Large intestine (tissue), 12 donors: ENCODE measurements at places on chromosomes 7 and 10. TPM values are rescaled to one million over a fixed set of nuclear protein-coding genes. Genes with fewer than 3 reads are reported as not detected.

- no peaks in the 10 kb centered on the region for H3K4me1 ChIP-seq
- H3K36me3 ChIP-seq, result peaks cover 84% of the 10 kb centered on the region
- no peak overlapping the region for H3K4me3 ChIP-seq
- no peak for DNase-seq
- no peak overlapping the region for H3K27ac ChIP-seq
These were observed 24.1 kb upstream of the BTBD16 start for GRCh38 chr10:122246830-122247520.

DNA sequence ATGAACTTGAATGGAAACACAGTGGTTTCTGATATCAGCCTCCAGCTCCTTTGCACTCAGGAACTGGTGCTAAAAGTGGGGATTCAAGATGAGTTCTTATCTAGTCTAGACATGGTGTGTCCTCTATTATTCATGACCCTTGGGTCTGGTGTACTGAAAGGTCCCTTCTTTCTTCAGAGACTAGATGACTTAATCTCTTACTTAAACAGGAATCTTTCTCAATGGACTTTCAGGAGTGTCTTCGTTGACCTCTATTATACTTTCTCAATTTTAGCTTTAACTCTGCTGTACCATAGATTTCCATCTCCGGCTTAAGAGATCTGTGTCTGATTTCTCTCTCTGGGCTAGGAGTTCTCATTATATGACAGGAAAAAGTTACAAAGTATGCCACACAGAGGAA lies 83.5 kb upstream of the INHBA start:
- H3K4me1 ChIP-seq, result no peaks in the 10 kb centered on the region
- no peak overlapping the region for H3K4me3 ChIP-seq
- no peak overlapping the region for H3K27ac ChIP-seq
- no peaks in the 10 kb centered on the region for H3K36me3 ChIP-seq

DNA sequence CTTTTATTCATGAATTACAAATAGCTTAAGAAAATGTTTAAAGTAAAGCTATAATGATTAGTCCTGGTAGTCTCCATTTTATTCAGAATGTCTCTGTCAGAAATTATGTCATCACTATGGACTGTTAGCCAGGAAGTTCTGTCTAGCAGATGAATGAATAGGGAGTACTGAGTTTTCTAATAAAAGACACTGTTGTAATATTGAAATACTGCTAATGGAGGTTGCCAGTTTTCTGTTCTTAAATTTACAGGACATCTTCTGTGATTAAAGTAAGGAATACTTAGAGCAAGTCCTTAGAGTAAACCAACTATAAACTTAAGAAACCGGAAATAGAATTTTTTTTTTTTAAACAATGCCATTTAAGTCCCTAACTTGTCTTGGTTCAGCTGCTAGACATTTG lies 309.8 kb downstream of the ADK start:
- H3K27me3 ChIP-seq, result no peaks in the 10 kb centered on the region
- H3K4me1 ChIP-seq, result no peaks in the 10 kb centered on the region
- no peak overlapping the region for H3K4me3 ChIP-seq
- H3K27ac ChIP-seq, result no peak overlapping the region

GRCh38 chr10:1141701-1142100 lies 85.5 kb downstream of the WDR37 start:
- H3K36me3 ChIP-seq, result no peaks in the 10 kb centered on the region
- H3K27ac ChIP-seq, result no peak overlapping the region
- no peak overlapping the region for H3K4me3 ChIP-seq
- DNase-seq, result no peak
- H3K4me1 ChIP-seq, result no peaks in the 10 kb centered on the region

GRCh38 chr7:38169847-38170246 lies 8.2 kb upstream of the STARD3NL start:
- H3K4me3 ChIP-seq, result no peak overlapping the region
- no peaks in the 10 kb centered on the region for H3K4me1 ChIP-seq
- peak; percentile 22 for DNase-seq
- no peak overlapping the region for H3K27ac ChIP-seq

The AKR1C4 gene
- polyA plus RNA-seq, result 0.39 TPM

GRCh38 chr10:111116211-111116610 lies 39.4 kb downstream of the ADRA2A start:
- no peak for DNase-seq
- no peaks in the 10 kb centered on the region for H3K36me3 ChIP-seq
- no peak overlapping the region for H3K27ac ChIP-seq
- H3K27me3 ChIP-seq, result no peaks in the 10 kb centered on the region
- H3K4me3 ChIP-seq, result no peak overlapping the region

DNA sequence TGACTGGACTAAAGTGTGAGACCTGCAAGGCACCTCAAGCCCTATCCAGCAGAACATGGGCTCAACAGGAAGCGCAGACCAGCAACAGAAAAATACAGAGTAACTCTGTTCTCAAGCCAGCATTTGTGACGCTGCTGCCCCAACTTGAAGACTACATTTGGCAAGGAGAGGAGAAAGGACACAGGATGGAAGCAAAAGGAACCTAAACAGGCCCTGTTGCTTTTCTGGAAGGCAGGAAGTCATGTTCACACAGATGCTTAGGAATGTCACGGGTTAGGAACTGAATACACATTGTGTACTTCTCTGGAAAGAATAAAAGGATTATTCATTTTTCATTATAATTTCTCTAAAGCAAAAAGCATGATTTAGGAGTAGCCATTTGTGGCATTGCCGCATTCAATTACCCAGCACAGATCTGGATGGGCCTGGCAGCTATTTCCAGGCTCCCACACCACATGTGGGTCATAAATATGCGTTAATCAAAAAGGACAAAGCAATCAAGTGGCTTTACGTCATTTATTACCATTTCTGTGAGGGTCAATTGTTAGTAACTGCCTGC lies 19.8 kb upstream of the TOMM7 start:
- DNase-seq, result no peak
- no peak overlapping the region for H3K27ac ChIP-seq
- no peaks in the 10 kb centered on the region for H3K27me3 ChIP-seq
- no peaks in the 10 kb centered on the region for H3K4me1 ChIP-seq
- no peak overlapping the region for H3K4me3 ChIP-seq

The GNAT3 gene
- polyA plus RNA-seq, result 0.57 TPM
